Activated naive CD4-positive, alpha-beta T cell treated with anti-CD3 and anti-CD28 coated beads, Interleukin-2, amount 50 U/mL, for 72 hours (primary cell): ENCODE measurements at places on chromosomes 12 and 14.

GRCh38 chr14:98896449-98896848 lies 375.5 kb downstream of the BCL11B start:
- no peak for DNase-seq

GRCh38 chr14:49516286-49516685 lies 69.9 kb downstream of the RPS29 start:
- no peak for DNase-seq

GRCh38 chr12:120677765-120678473 lies 9.0 kb upstream of the MLEC start:
- no peak for DNase-seq

GRCh38 chr14:24178399-24179178 lies 6.7 kb downstream of the REC8 start:
- DNase-seq, result no peak

DNA sequence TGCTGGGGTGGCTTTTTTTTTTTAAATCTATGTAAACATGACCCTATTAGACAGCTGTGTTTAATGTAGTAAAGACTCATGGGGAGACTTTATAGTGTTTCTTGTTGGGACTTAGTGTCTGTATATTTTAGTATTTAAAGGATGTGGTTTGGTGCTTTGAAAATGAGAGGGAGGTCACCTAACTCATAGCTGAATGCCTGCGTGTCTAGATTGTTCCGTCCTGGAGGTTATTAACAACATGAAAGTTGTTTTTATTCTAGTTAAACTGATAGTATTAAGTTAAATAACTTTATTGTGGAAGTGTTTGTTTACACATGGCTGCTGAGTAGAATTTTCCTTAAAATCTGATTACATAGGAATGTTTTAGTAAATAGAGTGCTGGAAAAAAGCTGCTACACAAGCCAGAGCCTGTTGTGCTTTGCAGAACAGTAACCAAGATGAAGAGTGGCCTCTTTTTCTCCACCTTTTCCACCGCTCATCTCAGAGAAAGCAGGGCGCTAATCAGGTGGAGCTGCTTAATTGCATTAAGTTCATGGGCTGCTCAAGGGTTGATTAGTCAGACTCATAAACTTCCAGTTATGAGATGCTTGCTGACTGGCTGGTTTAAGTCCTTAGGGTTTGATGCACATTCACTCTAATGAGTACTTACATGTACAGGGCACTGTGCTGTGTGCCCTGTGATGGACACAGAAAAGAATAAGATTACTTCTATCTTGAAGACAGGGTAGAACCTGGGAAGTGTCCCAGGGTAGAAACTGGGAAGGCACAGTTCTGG lies 62.7 kb downstream of the FBXO34 start:
- no peak for DNase-seq

DNA sequence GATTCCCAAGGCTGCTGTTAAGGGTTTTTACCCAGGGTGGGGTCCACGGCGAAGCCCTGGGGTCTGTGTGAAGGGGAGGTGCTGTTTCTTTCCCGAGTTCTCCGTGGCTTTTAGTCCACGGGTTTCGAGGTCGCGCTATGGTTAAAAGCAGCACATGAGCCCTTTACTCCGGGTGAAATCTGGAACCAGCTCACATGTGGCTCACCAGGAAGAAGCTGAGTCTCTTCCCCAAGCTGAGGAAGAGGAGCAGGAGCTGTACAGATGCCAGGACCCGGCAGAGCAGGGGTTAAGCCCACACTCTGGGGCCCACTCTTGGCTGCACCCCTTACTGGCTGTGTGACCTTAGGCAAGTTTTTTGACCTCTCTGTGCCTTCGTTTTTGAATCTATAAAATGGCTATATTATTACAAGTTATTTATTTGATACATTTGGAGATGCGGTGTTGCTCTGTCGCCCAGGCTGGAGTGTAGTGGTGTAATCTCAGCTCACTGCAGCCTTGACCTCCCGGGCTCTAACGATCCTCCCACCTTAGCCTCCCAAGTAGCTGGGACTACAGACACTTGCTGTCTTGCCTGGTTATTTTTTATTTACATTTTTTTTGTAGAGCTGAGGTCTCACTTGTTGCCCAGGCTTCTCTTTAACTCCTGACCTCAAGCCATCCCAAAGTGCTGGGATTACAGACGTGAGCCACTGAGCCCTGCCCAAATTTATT lies 266.3 kb downstream of the AACS start:
- no peak for DNase-seq
